Activated naive CD8-positive, alpha-beta T cell treated with anti-CD3 and anti-CD28 coated beads for 36 hours (primary cell): ENCODE measurements at places on chromosomes 6 and 20. TPM values are rescaled to one million over a fixed set of nuclear protein-coding genes. Genes with fewer than 3 reads are reported as not detected.

GRCh38 chr6:133227344-133227743 lies 13.8 kb upstream of the EYA4 start:
- no peak for DNase-seq

- peak; percentile 36 for DNase-seq
These were observed 320 bp downstream of the GSTA4 start for GRCh38 chr6:52994839-52995088.

DNA sequence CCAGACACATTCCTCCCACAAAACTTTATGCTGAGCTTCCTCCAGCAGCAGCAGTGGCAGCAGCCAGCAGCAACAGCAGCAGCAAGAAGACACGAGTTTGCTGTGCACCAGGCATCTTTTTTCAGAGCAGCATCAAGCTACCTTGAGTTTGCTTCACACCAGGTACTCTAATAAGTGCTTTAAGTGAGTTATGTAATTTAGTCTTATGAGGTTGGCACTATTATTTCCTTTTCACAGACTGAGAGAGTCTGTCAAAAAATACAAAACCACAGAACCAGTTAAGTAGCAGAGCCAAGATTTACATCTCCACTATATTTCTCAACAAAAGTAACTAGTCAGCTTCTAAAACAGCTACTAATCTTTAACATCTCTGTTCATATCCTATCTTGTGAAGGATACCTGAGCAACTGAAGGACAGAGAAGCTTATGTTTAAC lies 23.7 kb downstream of the RANBP9 start:
- DNase-seq: no peak

GRCh38 chr20:23148731-23149570 lies 62.8 kb upstream of the CD93 start:
- no peak for DNase-seq

GRCh38 chr6:35044761-35045421 lies 96.2 kb downstream of the TCP11 start:
- DNase-seq: no peak

DNA sequence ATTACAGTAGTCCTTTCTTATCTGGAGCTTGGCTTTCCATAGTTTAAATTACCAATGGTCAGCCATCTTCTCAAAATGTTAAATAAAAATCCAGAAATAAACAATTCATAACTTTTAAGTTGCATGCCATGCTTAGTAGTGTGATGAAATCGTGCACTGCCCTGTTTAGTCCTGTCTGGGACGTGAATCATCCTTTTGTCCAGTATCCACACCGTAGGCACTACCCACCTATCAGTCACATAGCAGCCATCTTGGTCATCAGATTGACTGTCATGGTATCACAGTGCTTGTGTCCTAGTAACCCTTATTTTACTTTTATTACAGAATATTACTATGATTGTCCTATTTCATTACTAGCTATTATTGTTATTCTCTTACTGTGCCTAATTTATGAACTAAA lies 924.1 kb downstream of the EYS start:
- no peak for DNase-seq

DNA sequence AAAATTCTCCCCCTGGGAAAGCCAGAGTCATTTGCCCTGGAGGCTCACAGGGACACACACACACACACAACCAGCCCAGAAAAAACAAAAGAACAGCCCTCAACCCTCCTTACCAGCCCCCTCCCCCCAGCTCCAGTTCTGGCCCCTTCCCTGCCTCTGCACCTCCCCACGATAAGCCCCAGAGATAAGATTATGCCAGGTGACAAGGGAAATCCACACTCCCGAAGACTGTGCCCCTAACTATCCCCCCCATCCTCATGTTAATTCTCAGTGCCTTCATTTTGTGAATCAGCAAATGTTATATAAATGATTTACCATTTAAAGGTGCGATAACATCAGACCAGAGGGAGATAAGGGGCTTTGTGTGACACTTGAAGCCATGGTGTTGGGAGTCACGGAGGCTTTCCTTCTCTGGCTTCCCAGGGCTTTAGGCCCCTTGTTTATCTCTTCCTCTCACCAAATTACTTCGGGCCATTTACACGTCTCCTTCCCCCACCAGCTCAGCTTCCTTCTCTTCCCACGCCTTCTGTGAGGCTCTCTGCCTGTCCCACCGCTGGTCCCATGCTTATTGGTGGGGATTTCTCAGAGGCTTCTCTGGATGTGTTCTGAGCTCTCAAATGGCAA lies 12.5 kb upstream of the FOXC1 start:
- DNase-seq: no peak

- no peak for DNase-seq
These were observed 23.0 kb downstream of the RAB23 start for GRCh38 chr6:57198926-57199636.

DNA sequence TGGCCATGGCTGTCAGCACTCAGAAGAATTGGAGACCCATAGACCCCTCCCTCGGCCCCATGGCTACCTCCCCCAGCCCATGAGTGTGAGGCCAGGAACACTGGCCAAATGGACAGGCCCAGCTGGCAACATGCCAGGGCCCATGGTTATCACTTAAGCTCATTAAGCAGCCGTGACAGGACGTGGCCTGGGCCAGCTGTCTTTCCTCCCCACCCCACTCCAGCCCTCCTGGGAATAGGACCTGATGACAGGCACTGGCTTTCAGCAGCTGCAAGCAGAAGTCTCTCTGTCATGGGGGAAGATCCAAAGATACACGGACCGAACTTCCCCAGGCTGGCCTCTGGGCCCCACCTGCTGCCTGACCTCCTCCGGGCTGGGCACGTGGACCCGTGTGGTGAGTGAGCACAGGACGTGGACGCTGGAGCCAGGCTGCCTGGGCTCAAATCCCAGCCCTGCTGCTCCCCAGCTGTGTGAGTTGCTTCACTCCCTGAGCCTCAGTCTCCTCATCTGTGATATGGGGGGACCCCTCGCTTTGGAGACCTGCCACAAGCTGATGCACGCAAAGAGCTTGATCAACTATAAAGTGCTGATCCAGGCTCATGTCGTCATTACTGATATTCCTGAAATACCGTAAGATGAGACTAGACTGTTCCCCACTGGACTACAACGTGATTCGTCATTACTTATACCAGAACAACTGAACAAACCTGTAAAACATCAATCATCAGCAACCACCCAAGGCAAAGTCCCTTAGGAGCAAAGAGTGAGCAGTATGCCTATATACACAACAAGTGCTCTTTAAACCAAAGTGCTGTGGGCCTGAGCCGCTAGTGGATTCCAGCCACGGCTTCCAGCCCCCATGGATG lies 22.0 kb upstream of the VSTM2L start:
- no peak for DNase-seq

- DNase-seq: no peak
These were observed 20.2 kb upstream of the CD93 start for GRCh38 chr20:23106271-23106851.

DNA sequence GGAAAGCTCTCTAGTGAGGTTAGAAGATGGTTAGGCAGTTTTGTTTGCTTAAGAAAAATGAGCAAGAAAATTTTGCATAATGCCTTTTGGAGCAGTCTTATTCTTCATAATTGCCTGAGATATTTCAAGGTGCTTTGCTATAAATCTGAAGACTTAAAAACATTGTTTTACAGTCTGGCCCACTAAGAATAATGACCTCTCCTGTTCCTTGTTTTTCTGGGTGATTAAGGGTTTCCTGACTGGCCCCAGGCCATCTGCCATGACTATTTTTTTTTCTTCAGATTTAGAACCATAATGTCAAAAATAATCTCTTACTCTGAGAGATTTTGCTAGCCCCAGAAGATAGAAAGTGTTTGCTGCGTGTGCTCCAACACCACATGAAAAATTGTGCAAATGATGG lies 72.3 kb upstream of the CENPW start:
- DNase-seq: no peak

GRCh38 chr6:16413399-16413798 lies 175.0 kb downstream of the GMPR start:
- DNase-seq: no peak

- DNase-seq: no peak
These were observed 62.6 kb downstream of the AK9 start for GRCh38 chr6:109628158-109629000.

- no peak for DNase-seq
These were observed 477.2 kb upstream of the SULF2 start for GRCh38 chr20:48262466-48262865.

GRCh38 chr6:111294374-111294967 lies 188.5 kb downstream of the REV3L start:
- DNase-seq: no peak

DNA sequence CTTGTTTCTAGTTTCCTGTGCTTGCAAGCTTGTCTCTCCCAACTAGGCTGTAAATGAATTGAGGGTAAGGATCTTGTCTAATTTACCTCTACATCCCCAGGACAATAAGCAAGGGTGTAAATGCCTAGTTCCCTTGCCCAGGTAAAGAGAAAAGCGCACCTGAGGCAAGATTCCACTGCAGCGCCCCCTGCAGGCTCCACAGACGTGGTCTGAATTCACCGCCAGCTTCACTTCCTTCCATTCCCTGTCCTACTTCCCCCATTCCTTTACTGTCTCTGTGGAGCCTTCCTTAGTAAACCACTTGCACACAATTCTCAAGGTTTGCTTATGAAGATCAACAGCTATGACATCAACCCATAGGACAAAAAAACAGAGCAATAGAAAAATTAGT lies 42.3 kb downstream of the ANKEF1 start:
- no peak for DNase-seq

- DNase-seq: peak; percentile 8
These were observed 1.2 kb downstream of the DNMT3B start for GRCh38 chr20:32763202-32764004.

DNA sequence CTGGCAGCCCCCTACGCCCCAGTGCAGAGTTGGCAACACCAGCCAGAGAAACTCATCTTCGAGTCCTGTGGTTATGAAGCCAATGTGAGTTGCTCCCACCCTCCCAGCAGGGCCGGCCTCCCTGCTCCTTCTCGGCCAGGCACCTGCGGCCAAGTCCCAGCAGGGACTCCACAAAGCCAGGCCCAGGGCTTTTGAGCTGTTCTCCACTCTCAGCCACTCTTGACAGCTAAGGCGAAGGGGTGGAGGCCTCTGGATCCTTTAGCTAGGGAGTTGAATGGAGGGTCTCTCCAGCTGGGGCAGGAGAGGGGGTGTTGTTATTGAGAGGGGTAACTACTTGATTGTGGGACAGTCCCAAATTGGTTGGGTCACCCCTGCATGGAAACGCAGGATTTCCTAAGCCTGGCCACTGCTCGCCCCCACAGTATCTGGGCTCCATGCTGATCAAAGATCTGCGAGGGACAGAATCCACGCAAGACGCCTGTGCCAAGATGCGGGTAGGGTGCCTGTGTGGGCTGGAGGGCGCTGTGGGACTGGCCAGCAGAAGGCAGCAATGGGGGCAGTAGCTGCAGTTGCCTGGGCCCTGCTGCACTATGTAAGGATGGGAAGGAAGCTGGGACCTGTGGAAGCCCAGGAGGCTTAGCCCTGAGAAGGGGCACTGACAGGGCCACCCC lies 58.3 kb downstream of the TCP11 start:
- no peak for DNase-seq

DNA sequence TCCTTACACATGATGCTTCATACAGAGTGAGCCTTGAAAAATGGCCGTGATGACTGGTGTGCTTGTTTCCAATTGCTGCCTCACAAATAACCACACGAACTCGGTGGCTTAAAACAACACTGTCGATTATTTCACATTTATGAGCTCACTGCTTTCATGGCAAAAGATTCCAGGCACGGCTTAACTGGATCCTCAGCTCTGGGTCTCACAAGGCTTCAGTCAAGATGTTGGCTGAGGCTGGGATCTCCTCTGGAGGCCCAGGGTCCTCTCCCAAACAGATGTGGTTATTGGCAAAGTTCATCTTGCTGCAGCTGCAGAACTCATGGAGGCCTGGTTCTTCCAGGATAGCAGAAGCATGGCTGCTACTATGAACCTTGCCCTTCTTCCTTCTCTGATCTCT lies 144.6 kb downstream of the TFAP2C start:
- no peak for DNase-seq

DNA sequence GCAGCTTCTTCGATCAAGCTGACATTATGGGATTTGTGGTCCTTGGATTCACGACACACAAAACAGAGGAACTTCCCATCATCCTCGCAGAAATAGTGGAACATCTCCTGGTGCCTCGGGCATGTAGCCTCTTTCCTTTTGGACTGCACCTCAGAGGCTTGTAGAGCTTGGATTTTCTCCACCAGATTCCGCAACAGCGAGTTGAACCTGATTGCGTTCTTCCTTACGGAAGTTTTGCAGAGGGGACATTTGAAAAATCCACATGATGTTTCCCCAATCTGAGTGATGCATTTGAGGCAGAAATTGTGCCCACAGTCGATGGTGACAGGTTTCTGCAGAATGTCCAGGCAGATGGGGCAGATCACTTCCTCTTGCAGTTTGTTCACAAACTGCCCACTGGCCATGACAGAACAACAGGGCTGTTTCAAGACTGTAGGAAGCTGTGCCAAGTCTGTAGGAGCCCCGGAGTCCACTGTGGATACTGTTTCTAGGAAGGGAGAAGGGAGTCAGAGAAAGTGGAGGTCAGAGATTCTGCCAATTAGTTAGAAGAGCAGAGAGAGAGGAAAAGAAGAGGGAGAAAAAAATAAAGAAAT lies 392 bp downstream of the TRIM31 start:
- DNase-seq: no peak

DNA sequence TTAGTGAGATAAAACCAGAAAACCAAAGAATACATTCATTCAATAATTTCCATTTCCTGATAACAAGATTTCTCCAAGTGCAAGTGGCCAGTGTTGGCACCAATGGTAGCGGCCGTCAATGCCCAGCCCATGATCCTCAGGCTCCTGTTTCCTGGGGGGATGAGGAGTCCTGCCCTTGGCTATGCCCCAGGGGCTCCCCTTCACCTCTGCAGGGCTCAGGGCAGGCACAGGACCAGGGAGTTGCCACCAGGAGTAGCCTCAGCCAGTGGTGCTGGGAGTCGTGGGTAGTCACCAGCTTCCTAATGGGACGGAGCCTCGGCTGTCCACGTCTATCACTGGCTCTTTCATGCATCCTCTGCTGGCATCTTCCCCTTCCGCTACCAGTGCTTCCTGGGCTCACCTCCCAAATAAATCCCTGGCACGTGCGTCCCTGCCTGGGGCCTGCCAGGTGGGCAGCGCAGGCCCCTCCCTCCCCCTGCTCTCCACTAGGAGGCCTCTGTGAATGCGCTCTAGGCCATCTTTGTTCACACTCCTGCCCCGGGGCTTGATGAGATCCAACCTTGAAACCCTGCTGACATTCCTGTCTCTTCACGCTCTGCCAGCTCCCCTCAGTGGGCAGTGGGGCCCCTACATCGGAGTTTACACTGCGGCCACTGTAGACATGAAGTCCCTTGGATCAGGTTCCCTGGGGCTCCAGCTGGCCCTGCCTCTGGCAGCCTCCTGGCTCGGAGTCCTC lies 215.7 kb downstream of the SYNDIG1 start:
- DNase-seq: no peak

DNA sequence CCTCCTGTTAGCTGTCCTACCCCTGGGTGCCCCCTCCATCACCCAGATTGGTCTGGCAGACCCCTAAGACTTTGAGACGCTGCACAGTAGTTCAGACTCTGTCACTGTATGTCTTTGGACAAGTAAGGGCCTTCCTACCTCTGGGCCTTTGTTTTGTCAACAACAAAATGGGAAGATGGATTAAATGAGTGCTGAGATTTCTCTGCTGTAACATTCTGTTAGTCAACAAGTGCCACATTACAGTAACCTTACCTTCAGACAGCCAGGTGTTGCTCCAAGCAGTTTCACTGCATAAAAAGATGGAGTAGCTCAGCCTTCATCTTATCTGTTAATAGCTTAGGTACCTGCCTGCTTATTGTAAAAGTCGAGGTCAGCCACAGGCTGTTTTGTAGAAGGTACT lies 16.0 kb downstream of the CHMP4B start:
- DNase-seq: no peak

DCDC2 gene
- total RNA-seq: 0.04 TPM

VSTM2L gene
- total RNA-seq: not detected

SPAG4 gene
- total RNA-seq: 7.8 TPM

CAGE1 gene
- total RNA-seq: 0.10 TPM

ZNF831 gene
- total RNA-seq: 6.9 TPM

ENPP4 gene
- 8.6 TPM for total RNA-seq

LRRC73 gene
- 0.10 TPM for total RNA-seq

FAM162B gene
- total RNA-seq: not detected
